ENCODE measurements at places on chromosomes 16 and 17.

GRCh38 chr17:47200325-47200664 is 8.9 kb upstream of the MYL4 start:
- peaks cover 4% of the 10 kb centered on the region for H3K27me3 ChIP-seq
- peaks cover 34% of the 10 kb centered on the region for H3K4me1 ChIP-seq
- no peak for DNase-seq

- no peak overlapping the region for H3K4me3 ChIP-seq
- no peak for DNase-seq
- H3K4me1 ChIP-seq: peaks cover 11% of the 10 kb centered on the region
- H3K27ac ChIP-seq: no peak overlapping the region
- peaks cover 29% of the 10 kb centered on the region for H3K27me3 ChIP-seq
Measured at GRCh38 chr17:13027246-13027645, 9.4 kb upstream of the ELAC2 start.

DNA sequence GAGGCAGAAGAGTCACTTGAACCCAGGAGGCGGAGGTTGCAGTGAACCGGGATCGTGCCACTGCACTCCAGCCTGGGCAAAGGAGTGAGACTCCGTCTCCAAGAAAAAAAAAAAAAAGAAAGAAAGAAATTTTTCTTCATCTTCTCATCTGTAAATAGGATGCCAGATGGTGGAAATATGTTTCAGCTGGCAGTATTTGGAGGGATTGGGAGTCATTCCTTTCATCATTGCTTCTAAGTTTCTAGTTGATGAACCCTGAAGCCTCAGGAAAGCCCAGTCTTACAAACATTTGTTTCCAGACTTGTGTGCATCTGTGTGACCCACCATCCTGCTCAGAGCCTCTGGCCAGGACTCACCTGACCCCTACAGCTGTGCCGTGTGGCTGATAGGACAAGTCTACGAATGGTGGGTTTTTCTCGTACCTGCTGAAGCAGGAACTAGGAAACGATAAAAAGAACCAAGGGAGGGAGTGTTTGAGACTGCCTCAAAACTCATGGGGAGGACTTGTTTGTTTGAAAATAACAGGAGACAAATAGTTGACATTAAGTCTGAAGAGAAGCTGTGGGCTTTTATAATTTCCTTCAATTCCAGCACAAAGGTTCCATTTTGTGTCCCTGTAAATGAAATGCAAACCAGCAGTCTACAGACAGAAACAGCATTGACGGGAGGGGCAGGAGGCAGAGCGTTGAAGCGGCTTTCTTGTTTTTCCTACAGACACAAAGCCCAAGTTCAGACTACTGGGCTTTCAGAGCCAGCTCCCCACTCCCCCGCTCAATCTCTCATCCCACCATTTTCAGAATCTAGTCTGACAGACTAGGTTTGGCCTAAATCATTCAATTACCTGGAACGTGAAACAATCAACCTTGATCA is 24.9 kb downstream of the CDRT4 start:
- DNase-seq: no peak
- H3K27ac ChIP-seq: no peak overlapping the region
- peaks cover 23% of the 10 kb centered on the region for H3K36me3 ChIP-seq
- H3K27me3 ChIP-seq: no peaks in the 10 kb centered on the region
- H3K4me3 ChIP-seq: no peak overlapping the region

GRCh38 chr17:43768382-43768781 is 9.8 kb upstream of the SOST start:
- no peak overlapping the region for H3K4me3 ChIP-seq
- H3K27ac ChIP-seq: no peak overlapping the region
- no peaks in the 10 kb centered on the region for H3K4me1 ChIP-seq
- H3K36me3 ChIP-seq: peaks cover 4% of the 10 kb centered on the region
- H3K27me3 ChIP-seq: no peaks in the 10 kb centered on the region
- DNase-seq: no peak

- peaks cover 55% of the 10 kb centered on the region for H3K4me1 ChIP-seq
- no peak for DNase-seq
- H3K36me3 ChIP-seq: peaks cover 65% of the 10 kb centered on the region
- no peak overlapping the region for H3K4me3 ChIP-seq
Measured at GRCh38 chr17:64005734-64006167, 7.6 kb downstream of the PRR29 start.

GRCh38 chr16:23924128-23924527 is 88.3 kb downstream of the PRKCB start:
- peaks cover 78% of the 10 kb centered on the region for H3K4me1 ChIP-seq
- H3K27me3 ChIP-seq: no peaks in the 10 kb centered on the region
- no peaks in the 10 kb centered on the region for H3K36me3 ChIP-seq

DNA sequence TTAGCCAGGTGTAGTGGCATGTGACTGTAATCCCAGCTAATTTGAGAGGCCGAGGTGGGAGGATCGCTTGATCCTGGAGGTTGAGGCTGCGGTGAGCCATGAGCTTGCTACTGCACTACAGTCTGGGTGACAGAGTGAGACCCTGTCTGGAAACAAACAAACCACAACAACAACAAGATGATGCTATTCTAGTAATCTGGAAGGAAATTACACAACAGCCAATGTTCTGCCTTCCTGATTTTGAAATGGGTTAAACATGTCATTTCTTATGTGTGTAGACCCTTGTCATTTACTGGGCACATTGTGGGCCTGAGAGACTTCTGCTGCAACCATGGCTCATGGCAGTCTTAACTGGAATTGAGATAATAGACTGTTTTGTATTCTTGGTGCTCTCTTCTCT is 5.9 kb downstream of the COQ7 start:
- peak overlapping the region; percentile 32 for H3K27ac ChIP-seq
- no peaks in the 10 kb centered on the region for H3K27me3 ChIP-seq
- peaks cover 4% of the 10 kb centered on the region for H3K36me3 ChIP-seq
- DNase-seq: no peak
- H3K4me1 ChIP-seq: peaks cover 7% of the 10 kb centered on the region
- no peak overlapping the region for H3K4me3 ChIP-seq

DNA sequence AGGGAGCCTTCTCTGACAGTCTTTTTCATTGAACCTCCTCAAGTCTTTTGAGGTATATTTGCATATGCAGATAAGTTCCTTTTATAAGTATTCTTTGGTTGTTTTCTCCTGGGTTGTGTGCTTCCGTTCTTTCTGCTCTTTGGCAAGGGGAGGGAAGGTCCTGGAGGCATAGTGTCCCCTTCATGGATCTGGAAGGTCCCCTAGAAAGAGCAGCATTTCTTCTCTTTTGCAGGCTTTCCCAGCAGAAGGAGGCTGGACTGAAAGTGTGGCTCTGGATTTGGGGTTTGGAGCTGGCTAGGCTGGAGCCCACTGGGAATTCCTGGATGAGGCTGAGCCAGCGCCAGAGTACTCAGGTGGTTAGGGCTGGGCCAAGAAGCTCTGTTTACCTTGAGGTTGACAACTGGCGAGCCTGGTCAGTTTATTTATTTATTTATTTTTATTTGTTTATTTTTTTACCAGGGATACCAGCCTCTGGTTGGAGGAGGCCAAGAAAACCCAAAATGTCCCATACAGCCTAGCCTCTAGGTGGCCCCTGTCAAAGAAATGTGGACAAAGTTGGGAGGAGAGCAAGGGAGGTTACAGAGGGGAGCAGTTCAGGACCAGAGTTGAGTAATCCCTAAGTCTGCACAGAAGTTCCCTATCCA is 5.4 kb upstream of the TOP2A start:
- no peak overlapping the region for H3K4me3 ChIP-seq
- no peak for DNase-seq
- H3K27ac ChIP-seq: no peak overlapping the region
- H3K27me3 ChIP-seq: no peaks in the 10 kb centered on the region
- H3K4me1 ChIP-seq: peaks cover 39% of the 10 kb centered on the region

GRCh38 chr17:75889454-75889853 is 7.3 kb downstream of the TRIM65 start:
- peaks cover 11% of the 10 kb centered on the region for H3K4me1 ChIP-seq
- no peaks in the 10 kb centered on the region for H3K27me3 ChIP-seq
- DNase-seq: no peak
- no peaks in the 10 kb centered on the region for H3K36me3 ChIP-seq

GRCh38 chr17:78647032-78647431 is 69.8 kb upstream of the DNAH17 start:
- H3K27me3 ChIP-seq: peaks cover 18% of the 10 kb centered on the region
- peaks cover 13% of the 10 kb centered on the region for H3K4me1 ChIP-seq
- H3K27ac ChIP-seq: peak overlapping the region; percentile 82
- peaks cover 9% of the 10 kb centered on the region for H3K36me3 ChIP-seq
- H3K4me3 ChIP-seq: no peak overlapping the region
- no peak for DNase-seq

GRCh38 chr16:66161942-66162341 is 204.5 kb upstream of the CDH5 start:
- H3K27me3 ChIP-seq: peaks cover 10% of the 10 kb centered on the region
- no peak overlapping the region for H3K27ac ChIP-seq
- H3K4me3 ChIP-seq: no peak overlapping the region
- no peaks in the 10 kb centered on the region for H3K36me3 ChIP-seq
- no peak for DNase-seq
- no peaks in the 10 kb centered on the region for H3K4me1 ChIP-seq

Measured in naive thymus-derived CD8-positive, alpha-beta T cell (primary cell).